ENCODE measurements at places on chromosomes 11 and 22.

DNA sequence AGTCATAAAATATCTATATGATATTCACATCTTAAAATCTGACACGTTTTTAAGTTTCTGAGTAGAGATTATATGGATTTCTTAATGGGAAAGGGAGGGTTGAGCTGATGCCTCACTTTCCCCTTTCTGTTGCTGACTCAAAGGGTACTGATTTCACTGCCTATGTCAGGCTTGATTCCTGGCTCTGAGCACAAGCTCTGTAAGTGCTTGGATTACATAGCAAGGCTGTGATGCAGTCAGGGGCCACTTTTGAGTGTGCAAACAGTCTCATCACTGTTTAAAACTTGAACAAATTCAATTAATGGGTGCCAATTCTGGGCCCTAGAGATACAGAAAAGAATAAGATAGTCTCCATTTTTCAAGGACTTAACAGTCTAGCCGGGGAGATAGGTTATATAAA lies 14.4 kb downstream of the ATXN10 start:
- no peak for DNase-seq

GRCh38 chr11:116478669-116479668 lies 293.8 kb downstream of the BUD13 start:
- DNase-seq: no peak

DNA sequence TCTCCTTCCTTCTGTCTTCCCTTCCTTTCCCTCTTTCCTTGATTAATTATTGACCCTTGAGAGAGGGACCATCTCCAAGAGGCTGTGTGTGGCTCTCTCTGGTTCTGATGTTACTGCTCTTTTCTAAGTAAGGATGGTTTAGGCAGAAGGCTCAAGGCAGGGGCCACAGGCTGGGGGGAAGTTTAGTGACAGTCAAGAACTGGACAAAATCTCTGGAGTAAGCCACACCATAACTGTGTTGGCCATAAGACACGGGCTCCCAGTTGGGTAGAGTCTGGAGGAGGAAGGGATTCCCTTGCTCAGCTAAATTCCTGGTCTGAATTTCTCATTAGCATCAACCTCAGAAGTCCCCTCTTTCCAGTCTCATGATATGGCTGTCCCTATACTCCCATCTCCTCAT lies 74.7 kb downstream of the BUD13 start:
- no peak for DNase-seq

GRCh38 chr22:41725510-41726110 lies 26.3 kb downstream of the MEI1 start:
- DNase-seq: no peak

- DNase-seq: no peak
Observed at GRCh38 chr11:112255067-112255720, 5.5 kb downstream of the PLET1 start.

GRCh38 chr11:112588252-112588694 lies 327.6 kb upstream of the PLET1 start:
- DNase-seq: peak; percentile 83

DNA sequence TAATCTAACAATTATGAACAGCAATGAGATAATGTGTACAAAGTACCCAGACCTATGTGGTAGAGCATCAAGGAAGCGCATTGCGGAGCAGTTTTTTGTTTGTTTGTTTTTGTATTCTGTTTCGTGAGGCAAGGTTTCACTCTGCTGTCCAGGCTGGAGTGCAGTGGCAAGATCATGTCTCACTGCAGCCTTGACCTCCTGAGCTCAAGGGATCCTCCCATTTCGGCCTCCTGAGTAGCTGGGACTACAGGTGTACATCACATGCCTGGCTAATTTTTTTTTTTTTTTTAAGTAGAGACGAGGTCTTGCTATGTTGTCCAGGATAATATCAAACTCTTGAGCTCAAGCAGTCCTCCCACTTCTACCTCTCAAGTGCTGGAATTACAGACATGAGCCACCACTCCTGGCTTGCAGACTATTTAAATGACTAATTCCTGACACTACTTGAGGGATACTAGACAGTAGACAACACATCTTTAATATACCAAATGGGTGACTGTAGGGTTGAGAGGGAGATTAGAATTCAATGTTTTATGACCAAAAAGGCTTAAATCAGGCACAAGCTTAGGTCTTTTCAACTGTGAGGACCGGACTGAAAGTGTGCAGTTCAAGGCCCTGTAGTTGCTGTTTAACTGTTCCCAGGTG lies 12.7 kb downstream of the OR51B4 start:
- DNase-seq: no peak

- no peak for DNase-seq
Observed at GRCh38 chr11:97224396-97224795, 834.6 kb downstream of the JRKL start.

DNA sequence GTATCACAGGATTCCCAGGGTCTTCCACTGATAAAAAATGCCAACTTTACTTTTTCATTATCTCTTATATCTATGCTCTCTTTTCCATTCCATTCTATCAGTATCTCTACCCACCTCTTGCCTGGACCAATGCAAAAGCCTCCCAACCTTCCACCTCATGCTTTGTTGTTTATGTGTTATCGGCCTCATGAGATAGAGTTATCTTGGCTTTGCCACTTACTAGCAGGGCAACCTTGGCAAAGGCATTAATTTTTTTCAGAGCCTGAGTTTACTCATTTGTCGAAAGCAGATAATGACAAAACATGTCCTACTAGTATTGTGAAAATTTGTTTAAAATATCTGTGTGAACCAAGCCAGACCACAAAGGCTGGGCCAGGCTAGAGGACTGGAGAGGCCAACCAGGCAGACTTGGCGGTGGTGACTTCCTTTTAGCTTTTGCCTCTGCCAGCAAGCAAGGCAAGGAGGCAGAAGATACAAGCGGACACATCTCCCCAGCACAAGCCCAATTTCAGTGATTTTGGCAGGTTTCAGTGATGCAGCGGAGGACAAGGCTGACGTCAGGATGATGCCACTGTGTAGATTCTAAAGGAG lies 106.9 kb downstream of the ADAMTS15 start:
- DNase-seq: no peak

DNA sequence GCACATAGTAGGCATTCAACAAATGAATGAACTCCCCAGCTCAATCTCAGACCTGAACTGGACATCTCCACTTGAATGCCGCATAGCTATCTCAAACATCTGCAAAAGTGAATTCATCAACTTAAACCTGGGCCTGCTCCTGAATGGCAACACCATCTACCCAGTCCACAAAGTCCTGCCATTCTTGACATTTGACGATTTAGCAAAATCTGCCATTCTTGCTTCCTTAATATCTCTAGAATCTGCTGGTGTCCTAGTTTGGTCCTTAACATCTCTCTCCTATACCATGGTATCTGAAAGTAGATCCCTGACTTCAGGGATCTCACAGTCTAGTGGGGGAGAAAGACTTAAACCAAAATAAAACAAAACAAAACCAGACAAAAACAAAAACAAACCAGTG lies 12.4 kb upstream of the HPX start:
- no peak for DNase-seq

DNA sequence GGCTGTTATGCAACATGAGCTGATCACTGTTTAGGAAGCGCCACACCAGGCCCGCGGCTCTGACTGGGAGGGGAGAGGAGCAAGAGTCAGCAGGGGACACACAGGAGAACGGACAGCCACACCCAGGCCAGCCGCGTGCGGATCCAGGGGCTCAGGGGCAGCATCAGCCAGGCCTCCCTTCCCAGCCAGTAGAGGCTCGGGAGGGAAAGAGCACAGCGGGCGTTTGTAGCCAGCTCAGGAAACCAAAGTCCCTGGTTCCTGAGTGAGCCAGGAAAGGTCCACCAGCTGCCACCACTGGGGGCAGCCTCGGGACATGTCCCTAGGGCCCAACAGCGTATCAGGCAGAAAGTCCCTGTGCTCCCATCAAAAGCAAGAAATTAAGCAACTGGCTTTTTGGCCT lies 71.8 kb upstream of the PITPNB start:
- DNase-seq: peak; percentile 32

DNA sequence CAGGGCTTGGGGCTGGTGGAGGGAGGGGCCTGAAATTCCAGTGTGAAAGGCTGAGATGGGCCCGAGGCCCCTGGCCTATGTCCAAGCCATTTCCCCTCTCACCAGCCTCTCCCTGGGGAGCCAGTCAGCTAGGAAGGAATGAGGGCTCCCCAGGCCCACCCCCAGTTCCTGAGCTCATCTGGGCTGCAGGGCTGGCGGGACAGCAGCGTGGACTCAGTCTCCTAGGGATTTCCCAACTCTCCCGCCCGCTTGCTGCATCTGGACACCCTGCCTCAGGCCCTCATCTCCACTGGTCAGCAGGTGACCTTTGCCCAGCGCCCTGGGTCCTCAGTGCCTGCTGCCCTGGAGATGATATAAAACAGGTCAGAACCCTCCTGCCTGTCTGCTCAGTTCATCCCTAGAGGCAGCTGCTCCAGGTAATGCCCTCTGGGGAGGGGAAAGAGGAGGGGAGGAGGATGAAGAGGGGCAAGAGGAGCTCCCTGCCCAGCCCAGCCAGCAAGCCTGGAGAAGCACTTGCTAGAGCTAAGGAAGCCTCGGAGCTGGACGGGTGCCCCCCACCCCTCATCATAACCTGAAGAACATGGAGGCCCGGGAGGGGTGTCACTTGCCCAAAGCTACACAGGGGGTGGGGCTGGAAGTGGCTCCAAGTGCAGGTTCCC lies at the start of gene APOC3:
TSS of gene APOC3 (plus strand) at position 383 of the 659 bp plus-strand sequence. CDS start 676 bp downstream, outside the sequence.
- no peak for DNase-seq

DNA sequence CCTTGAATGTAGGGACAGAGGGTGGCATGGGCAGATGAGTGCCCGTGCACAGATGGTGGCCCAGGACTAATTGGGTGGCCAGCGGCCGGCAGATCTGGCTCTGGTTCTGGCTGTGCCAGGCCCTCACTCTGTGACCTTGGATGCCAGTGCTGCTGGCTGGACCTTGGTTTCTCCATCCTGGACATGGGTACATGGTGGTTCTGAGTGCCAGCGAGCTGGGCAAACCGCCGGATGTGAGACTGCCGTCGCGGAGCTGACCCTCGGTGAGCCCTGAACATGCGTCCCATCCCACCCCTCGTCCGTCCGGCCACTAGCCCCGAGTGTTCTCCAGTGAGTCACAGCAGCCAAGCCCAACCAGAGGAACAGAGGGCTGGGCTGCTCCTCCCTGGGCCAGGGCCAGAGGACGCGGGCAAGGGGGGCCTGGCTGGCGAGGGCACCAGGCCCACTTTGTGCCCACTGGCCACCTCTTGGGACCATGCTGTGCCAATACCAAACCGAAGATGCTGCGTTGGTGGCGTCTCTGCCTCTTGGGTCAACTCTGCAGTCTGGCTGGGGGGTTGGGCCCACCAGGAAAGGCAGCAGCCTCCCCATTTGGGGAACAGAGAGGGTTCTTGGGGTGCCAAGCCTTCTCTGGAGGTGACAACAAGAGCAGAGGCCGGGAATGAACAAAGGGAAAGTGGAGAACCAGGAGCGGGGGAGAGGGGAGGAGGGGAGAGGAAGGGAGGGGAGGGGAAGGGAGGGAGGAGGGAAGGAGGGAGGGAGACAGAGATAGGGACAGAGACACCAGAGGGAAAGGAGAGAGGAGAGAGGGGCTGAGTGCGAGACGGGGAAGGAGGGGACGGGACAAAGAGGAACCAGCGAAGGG lies 10.7 kb downstream of the LSP1 start:
- DNase-seq: peak; percentile 68

GRCh38 chr11:98069861-98070260 lies 950.9 kb upstream of the CNTN5 start:
- DNase-seq: no peak

DNA sequence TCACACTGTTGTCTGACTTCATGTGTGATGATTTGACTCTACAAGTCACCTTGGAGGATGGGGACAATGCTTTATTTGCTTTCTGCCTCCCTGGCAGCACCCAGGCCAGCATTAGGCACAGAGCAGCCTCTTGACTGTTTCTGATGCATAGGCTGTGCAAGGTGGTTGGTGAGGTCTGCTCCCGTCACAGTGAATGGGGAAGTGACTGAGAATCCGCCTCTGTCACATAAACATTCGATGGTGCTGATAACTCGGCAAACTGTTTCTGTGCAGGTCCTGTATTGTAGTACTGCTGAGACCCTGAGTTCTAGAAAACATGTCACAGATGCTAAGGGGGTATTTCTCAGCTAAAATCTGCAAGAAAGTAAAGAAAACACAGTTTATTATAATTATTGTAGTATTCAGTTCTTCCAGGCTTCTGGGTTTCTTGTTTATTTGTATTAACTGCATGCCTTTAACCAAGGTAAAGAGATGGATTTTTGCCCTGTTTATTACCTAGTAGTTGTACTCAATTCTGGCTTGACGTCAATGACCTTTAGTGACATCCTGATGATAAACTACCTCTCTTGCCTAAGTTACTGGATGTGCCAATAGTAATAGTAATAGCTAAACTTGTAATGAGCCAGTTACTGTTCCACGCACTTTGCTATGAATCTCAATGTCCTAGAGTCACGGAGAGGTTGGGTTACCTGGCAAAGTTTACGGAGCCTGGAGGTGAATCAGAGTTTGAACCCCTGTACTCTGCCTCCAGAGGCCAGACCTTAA lies 24.8 kb upstream of the RCN1 start:
- no peak for DNase-seq

DNA sequence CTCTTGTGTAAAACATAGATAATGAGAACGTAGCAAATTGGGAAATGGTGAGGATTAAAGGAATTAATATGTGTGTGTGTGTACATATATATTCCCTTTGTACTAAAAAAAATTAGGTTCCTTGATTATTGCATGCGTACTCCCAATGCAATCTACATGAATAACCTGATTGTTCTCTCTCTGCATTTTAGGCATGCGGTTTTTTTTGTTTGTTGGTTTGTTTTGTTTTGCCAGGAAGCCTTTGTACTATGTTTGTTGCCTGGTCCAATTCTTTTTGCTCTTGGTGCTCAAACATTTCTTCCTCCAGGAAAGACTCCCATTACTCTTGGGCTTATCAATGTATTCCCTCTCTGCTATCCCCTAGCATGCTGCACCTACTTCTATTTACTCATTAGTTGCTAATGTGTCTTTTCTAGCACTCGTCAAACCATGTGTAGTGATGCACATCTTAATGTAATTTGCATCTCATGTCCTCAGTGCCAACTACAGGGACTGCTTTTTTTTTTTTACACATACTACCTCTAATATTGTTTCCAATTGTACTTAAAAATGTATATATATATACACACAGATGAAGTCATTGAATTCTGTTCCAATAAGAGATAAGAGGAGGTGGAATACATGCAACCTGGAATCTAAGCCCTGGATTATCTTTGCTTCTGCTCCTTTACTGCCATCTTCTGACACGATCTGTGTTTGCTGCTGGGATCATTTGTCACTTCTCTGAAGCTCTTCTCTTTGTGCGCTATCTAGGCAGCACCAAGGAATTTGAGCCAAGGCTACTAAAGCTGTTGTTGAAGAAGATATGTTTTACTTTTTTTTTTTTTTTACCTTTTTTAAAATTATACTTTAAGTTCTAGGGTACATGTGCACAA lies 197.2 kb upstream of the ANO3 start:
- DNase-seq: no peak

- DNase-seq: no peak
Observed at GRCh38 chr11:122723576-122723975, 68.1 kb downstream of the UBASH3B start.

Measured in HCT116 (cell line).